ENCODE measurements at places on chromosomes 5 and 9. TPM values are rescaled to one million over a fixed set of nuclear protein-coding genes. Genes with fewer than 3 reads are reported as not detected.

Gene NEUROG1
- not detected for total RNA-seq

- DNase-seq, result peak; percentile 41
Observed at GRCh38 chr5:80516826-80517225, 28.9 kb downstream of the FAM151B start.

DNA sequence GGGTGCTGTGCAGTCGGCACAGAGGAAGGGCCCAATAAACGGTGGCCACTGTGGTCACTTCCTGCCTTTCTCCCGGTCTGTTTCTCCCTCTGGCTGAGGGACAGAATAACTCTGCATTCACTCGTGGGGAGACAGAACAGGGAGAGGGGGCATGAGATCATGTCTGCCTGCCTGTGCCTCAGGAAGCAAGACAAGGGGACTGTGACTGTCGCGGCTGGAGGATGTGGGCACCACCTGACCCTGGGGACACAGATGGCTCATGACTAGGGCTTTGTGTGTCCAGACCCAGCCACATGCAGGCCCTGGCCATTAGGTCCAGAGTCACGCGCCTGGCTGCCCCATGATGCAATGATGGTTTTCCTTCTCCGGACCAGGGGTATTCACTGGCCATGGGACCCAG, 5.8 kb downstream of the TRUB2 start:
- DNase-seq, result no peak

DNA sequence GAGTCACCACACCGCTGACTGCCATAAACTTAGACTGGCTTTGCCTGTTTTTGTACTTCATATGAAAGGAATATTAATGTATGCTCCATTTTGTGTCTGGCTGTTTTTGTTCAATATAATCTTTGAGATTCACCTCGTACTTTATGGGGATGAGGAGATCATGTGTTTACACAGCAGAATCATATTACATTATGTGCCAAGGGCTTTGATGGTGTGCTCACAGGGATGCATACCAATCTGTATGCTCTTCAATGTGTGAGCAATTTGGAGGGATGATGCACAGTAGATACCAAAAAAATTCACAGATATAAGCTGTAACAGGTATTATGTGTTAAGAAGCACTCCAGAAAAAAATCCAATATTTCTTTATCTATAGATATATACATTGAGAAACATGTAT, 113.7 kb downstream of the GABRB2 start:
- no peak for DNase-seq

DNA sequence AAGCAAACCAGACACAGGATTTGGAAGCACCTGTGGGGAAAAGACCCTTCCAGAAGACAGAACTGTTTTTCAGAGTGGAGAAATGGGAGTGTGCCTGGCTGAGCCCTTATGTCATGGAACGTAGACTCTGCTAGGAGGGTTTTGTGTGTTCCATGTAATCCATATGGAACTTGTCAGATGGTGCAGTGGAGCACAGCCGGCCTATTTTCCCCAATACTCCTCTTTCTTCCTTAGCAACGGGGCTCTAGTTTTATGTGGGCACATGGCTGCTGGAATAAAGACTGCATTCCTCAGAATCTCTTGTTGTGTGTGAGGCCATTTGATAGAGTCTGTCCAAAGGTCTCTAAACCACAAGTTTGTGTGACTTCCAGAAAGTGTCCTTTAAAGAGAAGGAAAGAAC, 284.0 kb downstream of the DRD1 start:
- no peak for DNase-seq

DNA sequence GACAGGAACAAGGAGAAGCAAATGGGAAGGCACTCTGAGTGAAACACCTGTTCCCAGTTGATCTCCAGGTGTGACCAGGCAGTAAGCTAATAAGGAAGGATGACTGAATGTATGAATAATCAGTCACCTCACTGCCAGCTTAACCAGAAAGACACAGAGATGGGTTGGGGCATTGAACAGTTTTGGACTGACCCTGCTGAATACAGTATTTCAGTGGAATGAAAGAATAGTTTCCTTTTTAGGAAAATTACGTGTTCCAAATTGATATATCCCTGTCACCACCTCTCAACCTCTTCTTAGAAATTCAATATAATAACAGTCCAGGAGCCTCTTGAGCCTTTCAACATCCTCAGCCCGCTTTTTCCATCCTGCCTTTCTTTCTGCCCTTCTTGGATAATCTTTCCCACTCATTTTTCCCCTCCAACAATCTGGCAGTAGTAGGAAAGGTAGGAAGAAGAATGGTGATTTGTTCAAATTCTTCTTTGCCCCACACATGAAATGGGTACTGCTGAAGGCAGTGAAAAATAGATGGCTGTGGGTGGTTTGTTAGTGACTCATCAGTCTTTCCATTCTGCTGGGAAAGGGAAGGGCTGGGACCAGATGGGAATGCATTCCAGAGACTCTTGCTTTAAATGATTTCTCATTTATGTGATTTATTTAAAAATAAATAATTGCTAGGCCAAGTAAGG, 117.9 kb downstream of the ZSWIM6 start:
- DNase-seq, result peak; percentile 60

DNA sequence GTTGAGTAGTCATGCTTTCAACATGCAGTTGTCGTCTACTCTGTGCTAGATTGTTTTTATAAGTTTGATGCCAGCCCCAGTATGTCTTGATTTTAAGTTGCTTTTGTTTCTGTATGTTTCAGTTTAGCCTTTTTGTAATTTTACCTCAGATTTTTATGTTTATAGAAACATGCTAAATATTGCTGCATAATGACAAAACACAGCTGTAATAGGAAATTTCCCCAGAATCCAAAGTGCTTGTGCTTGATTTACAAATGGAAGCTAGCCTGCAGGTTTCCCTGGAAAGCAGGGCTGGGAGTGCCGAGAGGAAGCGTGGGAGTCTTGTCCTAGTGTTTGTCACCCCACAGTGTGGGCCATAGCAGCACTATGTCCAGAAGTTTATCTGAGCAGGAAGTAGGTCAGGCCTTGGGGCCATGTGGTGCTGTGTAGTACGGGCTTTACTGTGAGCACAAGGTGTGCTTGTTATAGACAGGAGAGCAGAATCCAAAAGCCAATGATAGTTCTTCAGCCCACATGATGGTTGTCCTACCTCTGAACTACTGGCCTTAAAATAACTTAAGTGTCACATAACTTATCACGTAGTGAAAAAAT, 100.0 kb upstream of the NREP start:
- DNase-seq, result no peak

- DNase-seq, result no peak
Observed at GRCh38 chr9:89655990-89656657, 51.3 kb downstream of the GADD45G start.

DNA sequence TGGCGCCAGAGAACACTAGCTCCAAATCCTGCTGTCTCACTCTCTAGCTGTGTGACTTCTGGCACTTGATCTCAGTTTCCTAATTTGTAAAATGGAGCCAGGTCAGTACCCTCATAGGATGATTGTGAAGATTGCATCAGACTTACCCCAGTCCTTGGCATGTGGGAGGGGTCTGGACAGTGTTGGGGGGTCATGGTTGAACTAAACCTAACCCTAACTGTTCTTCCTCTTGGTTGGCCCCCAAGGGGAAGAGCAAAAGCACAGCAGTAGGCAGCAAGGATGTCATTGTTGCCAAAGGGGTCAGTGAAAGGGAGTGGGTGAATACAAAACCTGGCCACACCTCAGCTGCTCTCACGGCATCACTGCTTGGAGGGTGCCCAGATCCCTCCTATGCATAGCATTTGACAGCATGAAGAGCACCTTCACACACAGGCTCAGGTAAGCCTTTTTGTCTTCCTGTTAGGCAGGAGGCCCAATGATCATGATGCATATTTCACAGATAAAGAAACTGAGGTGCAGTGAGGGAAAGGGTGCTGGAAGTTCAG, 15.7 kb upstream of the CXCL14 start:
- no peak for DNase-seq

Measured in epithelial cell of proximal tubule (primary cell).